ENCODE measurements at places on chromosomes 3 and 15.

DNA sequence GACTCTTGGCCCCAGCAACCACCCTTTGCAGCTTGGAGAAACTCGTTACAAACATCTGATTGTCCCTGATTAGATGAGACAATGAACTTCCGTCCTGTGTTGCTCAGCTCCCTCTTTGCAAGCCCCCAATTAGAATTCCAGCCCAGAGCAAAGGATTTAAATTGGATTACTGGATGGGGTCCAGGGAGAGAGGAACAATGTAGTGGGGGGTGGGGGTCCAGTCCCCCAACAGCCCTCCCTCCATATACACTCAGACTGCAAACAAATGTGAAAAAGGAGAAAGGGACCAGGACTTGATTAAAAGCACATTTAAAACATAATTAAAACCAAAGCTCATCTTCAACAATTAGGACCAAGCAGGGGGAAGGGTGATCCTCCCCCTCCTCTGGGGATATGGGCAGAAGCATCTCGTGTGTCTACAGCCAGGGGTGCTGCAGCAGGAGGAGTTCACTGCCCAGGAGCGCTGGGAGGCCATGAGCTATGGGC lies 71.7 kb upstream of the TMEM115 start:
- no peak for DNase-seq

DNA sequence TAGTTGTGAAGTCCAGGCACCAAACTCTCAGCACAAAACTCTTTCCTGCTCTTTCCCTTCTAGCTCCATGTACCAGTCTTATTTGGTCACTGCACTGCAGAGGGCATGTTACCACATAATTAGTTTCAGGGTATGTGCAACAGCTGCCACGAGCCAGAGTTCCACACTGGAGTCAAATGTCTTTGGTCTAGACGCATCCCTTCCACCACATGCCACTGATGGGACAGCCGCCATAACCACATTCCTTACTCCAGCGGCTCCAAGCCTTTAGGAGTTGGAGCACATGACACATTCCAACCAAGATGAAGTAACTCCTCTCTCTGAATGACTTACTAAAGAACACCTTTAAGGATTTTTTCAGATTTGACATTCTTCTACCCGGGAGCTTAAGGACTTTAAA lies 153.4 kb downstream of the ERC2 start:
- no peak for DNase-seq

- DNase-seq = no peak
Observed at GRCh38 chr3:30535525-30535924, 70.9 kb upstream of the TGFBR2 start.

DNA sequence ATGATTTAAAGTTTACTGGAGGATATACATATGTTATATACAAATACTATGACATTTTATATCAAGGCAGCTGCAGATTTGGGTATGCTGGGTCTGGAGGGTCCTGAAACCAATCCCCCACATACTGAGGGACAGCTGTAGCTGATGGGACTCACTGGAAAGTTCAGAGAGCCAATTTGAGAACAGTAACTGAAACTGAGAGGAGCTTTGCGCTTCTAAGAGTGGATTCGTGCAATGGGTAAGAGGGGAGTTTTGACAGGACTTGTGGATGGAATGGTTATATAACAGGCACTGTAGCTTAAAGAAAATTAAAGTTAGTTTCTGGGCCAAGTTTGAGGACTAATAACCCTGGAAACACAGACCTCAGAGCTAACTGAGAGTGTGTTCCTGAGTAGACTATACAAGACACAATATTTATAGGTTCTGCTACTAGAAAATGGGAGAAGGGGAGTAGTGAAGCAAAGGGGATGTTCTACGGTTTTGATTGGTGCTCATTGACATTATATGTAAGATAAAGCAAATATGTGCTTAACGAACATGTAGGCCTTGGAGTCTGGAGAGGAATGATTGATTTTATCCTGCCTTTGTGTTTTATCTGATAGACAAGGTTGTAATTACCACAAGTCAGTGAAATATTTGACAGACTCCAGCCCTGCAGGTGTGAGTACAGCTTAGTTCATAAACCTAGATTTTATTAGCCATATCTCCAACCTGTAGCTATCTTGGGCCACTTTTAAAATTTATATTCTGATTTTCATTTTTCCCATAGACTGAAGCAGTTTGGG lies 4.8 kb upstream of the ZMAT3 start:
- no peak for DNase-seq

DNA sequence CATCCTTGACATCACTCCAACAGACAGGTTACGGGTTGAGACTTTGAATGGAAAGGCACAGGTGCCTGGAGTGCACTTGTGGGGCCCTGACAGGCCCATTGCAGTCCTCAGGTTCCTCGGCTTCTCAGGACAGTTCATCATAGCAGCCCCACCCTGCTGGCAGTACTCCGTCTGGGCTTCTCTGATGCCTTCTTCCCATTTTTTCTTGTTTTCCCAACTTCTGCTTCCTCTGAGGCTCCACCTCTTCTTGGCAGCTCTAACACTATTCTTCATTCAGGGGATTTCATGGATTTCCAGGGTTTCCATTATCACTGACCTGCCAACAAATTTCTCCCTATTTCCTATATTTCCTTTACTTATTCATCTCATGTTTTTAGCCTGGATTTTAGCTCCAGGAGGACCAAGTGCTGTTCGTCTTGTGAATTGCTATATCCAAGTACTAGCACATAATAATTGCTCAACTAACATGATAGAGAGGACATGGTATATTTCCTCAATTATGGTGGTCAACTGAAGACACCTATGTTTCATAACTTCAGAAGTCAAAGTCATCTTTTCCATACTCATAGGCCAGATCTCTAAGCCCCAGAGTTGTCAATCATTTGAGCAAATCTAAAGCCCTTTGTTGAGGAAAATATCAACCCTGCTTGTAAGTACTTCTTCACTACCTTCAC lies 16.2 kb downstream of the NCEH1 start:
- DNase-seq = no peak

GRCh38 chr3:78798266-78798832 lies 969.4 kb downstream of the ROBO1 start:
- DNase-seq = no peak

- no peak for DNase-seq
Observed at GRCh38 chr3:134797741-134798451, 2.8 kb downstream of the EPHB1 start.

- DNase-seq = no peak
Observed at GRCh38 chr3:106126067-106126845, 257.4 kb upstream of the CBLB start.

GRCh38 chr3:31984321-31984720 lies 2.8 kb downstream of the ZNF860 start:
- DNase-seq = no peak

DNA sequence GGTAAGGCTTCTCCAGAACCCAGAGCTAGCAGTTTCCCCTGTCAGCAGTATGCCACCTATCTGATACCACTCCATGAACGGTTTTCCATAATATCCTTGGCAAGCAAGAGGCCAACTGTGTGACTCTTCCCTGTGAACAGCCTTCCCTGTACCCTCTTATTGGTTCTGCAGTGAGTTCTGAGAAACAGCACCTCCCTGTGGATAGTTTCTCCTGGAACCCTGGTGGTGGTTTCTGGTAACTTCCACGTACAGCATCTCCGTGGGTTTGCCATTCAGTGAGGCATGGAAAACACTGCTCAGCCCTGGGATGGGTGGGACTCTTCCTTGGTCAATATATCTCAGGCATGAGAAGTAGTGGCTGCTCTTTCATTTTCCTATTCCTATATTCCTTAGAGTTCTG lies 19.4 kb upstream of the SERPINI2 start:
- no peak for DNase-seq

DNA sequence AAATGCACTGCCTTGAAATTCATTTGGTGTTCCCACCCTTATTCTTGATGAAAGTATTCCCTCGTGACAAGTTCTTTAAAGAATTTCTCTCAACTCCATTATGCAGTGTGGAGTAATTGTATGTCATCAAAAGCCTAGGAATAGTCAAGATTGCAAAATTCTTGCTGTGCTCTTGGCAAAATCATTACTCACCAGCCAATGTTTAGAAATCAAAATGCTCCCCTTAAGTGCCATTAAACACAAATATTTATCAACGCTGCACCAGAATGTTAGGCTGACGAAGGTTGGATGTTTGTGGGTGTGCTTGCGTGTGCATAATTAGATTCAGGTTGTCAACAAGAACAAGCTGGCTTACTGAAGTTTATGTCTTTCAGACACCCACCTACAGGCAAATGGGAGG lies 40.5 kb downstream of the SST start:
- no peak for DNase-seq

DNA sequence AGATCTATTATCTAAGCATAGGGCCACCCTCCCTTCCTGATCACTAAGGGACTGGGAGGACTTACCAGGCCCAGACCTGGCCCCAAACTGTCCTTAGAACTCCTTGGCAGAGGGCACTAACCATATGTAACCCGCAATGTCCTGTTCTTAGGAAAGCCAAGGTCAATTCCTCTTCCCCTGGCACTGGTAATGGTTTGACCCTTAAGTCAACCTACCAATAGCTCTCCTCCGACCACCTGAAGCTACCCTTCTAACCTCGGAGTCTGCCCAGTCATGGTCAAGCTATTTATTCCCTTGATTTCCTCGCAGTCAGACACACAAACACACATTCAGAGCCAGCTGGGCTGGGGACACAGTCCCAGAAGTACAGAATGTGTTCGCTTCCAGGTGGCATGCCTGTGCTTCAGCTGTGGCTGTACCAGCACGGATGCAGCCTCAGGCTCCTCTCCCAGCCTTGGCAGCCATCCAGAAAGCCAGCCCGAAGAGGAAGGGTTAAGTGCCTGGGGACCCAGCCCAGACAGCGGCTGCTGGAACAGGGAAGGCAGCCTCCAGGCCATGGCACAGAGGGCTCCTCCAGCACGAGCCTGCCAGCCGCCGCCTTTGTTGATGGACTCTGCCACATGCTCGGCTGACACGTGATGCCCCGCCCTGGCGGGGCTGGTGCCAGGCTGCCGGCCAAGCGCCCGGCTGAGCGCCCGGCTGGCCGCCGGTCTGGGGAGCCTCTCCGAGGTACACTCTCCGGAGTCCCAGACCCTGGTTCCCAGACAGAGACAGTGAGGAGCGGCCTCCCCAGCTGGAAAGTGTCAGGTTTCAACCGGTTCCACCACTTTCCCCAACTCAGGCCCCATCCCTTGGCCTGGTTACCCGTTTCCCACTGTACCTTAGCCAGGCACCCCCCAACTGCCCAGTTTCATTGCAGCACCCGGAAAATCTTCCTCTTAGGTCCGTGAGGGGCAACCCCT lies 5.5 kb downstream of the BMF start:
- DNase-seq = no peak

- no peak for DNase-seq
Observed at GRCh38 chr3:124048967-124049798, 57.3 kb upstream of the ROPN1 start.

DNA sequence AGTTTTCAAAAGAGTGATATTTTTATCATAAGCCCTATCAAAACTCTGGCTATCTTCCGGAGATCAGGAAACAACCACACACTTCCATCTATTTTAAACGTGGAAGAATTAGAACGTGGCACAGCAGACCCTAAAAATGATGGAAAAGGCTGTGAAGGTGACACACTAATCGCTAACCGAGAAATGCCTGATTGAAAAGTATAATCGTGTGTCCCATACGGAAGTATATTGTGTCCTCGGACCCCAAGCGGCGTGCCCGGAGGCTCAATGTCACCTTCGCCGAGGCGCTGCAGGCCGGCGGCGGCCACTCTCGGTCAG lies 642 bp downstream of the COX5A start:
- no peak for DNase-seq

DNA sequence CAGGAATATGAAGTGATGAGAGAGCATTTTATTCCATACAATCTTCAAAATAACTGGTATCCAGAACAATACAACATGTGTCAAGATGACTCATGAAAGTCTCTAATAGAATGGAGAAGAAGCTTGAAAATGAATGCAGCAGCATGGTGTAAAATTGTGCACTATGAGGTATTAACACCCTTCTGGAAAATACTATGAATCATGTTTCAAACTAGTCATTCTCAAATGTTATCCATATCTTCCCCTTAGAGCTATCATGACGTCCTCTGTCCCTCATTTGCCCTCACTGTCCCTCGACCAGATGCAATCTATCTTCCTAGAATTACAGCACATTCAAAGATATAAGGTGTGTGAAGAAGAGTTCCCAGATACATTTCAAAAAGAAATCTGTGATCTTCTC lies 198.2 kb downstream of the NECTIN3 start:
- DNase-seq = no peak

- DNase-seq = no peak
Observed at GRCh38 chr15:93167291-93167690, 78.3 kb upstream of the RGMA start.

DNA sequence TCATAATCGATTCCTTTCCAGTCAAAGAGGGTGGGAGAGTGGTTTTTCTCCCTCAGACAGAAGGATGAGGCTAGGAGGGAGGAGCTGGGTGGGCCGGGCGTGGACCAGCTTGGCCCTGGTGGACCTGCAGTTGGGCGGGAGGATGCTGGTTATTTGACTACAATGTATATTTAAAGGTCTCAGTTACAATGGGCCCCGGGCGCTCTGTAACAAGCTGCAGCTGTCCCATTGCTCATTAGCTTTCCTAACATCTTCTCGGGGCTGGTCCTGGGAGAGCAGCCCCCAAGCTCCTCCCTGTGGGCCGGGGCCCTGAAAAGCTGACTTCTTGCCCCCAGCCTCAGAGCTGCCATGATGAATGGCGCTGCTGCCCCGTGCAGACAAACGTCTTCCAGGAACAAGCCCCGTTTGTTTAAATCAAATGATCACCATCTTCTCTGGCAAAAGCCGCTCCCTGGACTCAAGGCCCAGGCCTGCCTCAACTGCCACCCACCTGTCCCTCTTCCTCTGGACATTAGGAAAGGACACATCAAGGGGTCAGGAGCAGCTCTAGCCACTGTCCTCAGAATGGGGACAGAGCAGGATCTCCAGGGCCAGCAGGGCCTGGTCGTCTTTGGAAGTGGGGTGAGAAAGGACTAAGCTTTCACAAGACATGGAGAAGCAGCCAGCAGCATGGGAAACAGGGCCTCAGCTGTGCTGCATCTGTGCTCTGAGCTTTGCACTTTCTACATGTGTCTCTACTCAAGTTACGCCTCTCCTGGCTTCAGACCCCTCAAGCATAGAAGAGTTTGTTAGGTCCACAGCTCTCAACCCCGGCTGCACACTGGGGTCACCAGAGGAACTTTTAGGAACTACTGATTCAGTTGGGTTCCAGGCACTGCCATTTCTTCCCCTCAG lies 38.6 kb downstream of the MAGEF1 start:
- DNase-seq = no peak

DNA sequence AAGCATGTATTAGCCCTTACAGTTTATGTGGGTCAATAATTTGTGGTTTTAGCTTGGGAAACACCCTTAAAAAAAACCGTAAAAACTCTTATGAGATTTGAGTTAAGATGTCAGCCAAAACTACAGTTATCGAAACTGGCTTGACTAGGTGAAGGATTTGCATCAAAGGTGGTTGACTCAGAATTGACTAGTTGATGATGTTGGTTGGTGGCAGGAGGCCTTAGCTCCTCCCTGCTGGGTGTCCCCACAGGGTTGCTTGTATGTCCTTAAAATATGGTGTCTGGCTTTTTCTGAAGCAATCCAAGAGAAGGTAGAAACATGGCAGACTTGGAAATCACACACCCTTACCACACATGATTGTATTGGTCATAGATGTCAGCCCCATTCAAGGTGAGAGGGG lies 305.1 kb downstream of the ROBO2 start:
- no peak for DNase-seq

- DNase-seq = no peak
Observed at GRCh38 chr15:41930221-41930866, 36.5 kb upstream of the SPTBN5 start.

- no peak for DNase-seq
Observed at GRCh38 chr3:23129117-23129516, 74.0 kb upstream of the UBE2E2 start.
